Glomerular endothelial cell (primary cell): ENCODE measurements at places on chromosomes 16 and 17. TPM values are rescaled to one million over a fixed set of nuclear protein-coding genes. Genes with fewer than 3 reads are reported as not detected.

GRCh38 chr17:58409432-58409831, 7.9 kb downstream of the RNF43 start:
- no peak for DNase-seq

- no peak for DNase-seq
These were observed 772 bp downstream of the PRSS53 start for GRCh38 chr16:31087971-31088370.

GRCh38 chr17:80265205-80266068, 4.8 kb downstream of the RNF213 start:
- DNase-seq, result no peak

DNA sequence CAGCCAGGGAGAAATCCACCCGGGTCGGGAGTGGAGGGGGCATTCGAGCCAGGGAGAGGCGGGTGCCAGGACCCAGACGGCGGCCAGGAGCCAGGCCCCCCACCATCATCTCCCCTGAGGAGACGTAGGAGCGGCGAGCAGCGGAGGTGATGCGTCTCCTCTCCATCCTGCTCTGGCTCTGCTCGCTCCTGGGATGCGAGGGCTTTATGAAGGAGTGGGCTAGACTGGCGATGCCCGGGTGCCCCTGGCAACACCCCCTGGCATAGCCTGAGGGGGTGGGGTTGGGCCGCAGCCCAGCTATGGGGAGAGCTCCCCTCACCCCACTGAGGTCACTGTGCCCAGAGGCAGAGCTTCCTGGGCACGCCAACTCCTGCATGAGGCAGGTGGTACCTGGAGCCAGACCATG, at the start of gene GFAP:
Gene GFAP (minus strand): TSS at position 180 of the 406 bp plus-strand sequence. CDS start 14 bp downstream, at position 166.
- no peak for DNase-seq

DNA sequence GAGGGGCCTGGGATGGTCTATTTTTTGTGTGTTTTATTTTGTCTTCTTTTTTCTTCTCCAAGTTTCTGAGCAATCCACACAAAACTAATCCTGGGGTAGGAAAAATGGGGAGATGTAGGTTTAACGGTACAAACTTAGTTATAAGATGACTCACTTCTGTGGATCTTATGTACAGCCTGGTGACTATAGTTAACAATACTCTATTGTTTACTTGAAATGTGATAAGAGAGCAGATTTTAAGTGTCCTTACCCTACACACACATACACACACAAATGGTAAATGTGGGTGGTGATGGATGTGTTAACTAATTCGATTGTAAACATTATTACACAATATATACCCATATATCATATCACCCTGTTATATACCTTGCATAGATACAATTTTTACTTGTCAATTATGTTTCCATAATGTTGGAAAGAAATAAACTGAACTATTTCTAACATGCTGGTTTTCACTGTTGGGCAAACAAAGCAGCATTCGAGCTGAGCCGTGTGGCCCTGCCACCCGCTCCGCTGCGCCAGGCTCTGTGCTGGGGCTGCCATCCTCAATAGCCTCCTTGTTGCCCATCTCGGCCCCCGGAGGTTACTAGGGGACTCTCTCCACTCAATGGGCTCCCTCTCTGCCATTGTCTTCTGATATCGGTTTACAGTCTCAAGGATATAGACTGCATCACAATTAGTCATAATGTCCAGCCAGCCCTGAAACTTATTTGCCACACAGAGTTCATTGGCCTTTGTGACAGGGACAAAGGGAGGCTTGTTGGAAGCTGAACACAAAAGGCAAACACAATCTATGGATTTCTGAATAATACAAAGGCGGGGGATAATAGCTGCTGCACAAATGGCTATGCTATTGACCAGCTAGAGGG, 380.3 kb upstream of the MAF start:
- no peak for DNase-seq

RFWD3 gene
- total RNA-seq, result 20.3 and 20.9 TPM in 2 replicates
